ENCODE measurements at places on chromosomes 2 and 18.

- DNase-seq, result no peak
These were observed 98.7 kb upstream of the ST3GAL5 start for GRCh38 chr2:85987266-85988174.

DNA sequence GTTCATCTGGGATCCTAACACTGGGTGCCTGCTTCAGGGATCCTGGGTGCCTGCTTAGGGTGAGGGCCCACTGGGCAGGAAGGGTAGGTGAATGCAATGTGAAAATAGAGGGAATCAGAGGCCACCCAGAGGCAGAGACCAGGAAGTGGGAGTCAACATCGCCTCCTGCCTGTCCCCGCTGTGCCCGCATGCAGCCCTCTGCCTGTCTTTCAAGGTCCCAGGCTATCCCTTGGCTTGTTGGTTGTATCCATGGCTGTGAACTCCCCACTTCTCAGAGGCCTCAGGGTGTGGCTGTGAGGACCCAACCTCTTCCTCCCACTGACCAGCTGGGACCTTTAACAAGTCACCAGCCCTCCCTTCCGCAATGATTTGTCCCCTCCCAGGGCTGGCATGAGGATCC, 26.5 kb downstream of the PSD4 start:
- peak; percentile 13 for DNase-seq

- no peak for DNase-seq
These were observed at the start of gene ASAP2 for GRCh38 chr2:9205963-9206948. TSS of gene ASAP2 (plus strand) at chr2:9206812. CDS start at chr2:9207105, 293 bp downstream.

- no peak for DNase-seq
These were observed 11.3 kb downstream of the PCARE start for GRCh38 chr2:29063056-29063455.

DNA sequence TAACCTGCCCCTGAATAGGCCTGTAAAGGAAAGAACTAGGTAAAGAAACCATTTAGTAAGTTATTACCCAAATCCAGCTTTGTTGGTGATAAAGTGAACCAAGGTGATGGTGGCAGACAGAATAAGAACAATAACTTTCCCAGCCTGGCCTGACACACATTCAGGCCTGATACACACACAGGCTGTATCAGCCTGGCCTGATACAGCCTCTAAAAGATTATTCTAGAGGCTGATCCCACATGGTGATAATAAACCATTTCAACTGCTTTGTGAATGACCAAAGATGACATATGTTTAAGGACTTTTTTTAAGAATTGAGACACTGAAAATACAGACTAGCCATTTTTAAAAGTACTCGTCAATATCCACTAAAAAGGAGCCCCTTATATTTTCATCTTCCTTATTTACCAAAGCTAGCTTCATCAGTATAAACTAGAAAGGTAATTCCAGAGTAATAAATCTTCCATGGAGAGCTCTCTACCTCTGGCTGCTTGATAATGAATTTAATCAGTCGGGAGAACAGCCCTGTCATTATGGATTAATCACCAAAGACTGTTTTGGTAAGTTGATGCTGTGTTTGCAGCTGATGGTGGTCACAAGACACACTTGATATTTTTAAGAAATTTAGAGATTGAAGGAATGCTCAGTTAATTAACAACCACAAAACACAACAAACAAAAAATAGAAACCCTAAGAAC, 77.2 kb downstream of the SLC8A1 start:
- DNase-seq, result no peak

- DNase-seq, result peak; percentile 79
These were observed 97.7 kb downstream of the TWIST2 start for GRCh38 chr2:238945433-238946150.

DNA sequence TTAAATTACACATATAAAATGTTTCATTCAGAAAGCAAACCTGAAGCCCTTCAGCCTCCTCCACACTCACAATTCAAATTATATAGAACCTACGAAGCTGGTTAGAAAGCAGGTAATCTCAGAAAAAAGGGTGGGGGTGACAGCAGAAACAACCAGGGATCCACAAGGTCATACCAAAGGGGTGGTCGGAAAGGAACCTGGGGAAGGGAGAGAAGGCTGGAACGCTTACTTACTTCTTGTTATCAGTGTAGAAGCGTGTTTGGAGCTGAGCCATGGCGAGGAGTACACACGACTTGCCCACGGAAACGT, 316 bp downstream of the WDR12 start:
- no peak for DNase-seq

GRCh38 chr2:75491129-75491753, 69.5 kb downstream of the EVA1A start:
- no peak for DNase-seq

- no peak for DNase-seq
These were observed 119.3 kb downstream of the PRKCE start for GRCh38 chr2:45770811-45771210.

- no peak for DNase-seq
These were observed 34.2 kb upstream of the NT5DC4 start for GRCh38 chr2:112686348-112687217.

GRCh38 chr18:22523481-22523880, 105.8 kb upstream of the CTAGE1 start:
- DNase-seq, result no peak

DNA sequence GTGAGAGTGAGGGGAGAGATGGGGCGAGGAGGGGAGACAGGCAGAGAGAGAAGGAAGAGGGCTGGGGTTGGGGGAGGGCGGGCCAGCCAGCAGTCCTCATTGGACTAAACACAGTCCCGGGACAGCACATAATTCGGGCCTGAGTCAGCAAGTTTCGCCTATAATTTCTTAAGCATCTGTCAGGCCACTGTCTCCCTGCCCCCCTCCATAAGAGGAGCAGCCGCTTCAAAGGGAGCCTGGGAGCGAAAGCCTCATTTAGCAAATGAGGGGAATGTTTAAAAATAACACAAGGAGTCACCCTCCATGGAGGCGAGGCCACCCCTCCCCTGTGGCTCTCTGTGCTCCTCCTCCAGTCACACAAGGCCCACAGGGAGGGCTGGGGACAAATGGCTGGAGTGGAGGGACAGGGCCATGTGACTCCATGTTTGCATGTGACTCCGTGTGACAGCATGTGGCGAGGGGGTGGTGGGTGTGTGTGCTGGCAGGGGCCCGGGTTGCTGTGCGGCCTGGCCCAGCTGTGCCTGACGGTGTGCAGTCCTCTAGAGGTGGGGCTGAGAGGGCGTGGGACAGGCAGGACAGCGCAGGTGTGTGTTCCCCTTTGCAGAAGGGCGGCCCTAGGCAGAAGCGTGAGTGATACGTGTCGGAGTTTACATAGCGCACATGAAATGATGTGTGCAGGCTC, 162.4 kb downstream of the CELF4 start:
- no peak for DNase-seq

- DNase-seq, result no peak
These were observed 37.8 kb upstream of the ST8SIA5 start for GRCh38 chr18:46794607-46795006.

GRCh38 chr2:133967326-133967725, 286.5 kb upstream of the MGAT5 start:
- DNase-seq, result no peak

DNA sequence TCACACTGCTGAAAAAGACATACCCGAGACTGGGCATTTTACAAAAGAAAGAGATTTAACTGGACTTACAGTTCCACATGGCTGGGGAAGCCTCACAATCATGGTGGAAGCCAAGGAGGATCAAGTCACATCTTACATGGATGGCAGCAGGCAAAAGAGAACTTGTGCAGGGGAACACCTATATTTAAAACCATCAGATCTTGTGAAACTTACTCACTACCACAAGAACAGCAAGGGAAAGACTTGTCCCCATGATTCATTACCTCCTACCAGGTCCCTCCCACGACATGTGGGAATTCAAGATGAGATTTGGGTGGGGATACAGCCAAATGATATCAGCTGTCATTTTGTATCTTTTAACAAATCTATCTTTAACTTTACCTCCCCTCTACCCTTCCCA, 251.1 kb upstream of the RASGRP3 start:
- no peak for DNase-seq

GRCh38 chr2:207491956-207492355, 37.8 kb upstream of the CREB1 start:
- no peak for DNase-seq

DNA sequence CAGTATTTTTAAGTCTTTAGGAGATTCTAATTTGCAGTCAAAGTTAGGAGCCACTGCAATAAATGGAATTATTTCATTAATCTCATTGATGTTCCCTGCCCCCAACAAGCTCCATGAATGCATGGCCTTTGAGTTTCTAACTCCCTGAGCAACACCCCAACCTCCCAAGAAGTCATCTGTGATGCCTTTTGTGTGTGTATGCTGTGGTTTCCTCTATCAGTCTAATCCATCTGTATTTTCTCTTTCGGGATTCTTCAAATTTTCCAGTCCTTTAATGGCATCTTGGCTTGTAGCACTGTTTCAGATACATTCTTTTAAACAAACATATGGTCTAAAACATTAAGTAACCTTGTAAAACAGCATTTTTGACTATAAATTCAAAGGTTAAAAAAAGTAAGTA, 16.8 kb downstream of the SERPINB10 start:
- DNase-seq, result no peak

DNA sequence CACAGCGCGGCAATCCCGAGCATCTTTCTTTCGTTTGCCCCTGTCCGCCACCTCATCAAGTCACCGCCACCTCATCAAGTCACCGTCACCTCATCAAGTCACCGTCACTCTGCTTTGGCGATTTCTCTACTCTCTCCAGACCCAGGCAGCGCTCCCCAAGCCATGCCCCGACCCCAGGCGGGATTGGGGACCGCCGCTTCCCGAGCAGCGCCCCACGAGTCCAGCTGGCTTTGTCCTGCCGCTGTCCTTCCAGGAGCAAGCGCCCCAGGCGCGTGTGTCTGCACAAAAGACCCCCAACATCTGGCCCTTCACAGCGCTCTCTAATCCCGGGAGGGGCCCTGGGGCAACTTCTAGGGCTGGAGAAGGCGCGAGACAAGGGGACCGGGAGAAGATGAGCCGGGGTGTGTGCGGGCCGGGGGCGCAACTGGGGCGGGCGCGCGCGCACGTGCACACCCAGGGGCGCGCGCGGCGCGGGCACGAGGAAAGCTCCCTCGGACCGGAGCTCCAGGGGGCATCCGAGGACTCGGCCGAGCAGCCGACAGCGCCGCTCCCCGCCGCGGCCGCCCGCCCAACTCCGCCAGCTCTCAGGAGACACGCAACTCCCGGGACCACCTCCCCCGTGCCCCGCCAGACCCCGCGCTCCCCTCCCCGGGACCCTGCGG, 633 bp upstream of the RNF152 start:
- DNase-seq, result peak; percentile 77

DNA sequence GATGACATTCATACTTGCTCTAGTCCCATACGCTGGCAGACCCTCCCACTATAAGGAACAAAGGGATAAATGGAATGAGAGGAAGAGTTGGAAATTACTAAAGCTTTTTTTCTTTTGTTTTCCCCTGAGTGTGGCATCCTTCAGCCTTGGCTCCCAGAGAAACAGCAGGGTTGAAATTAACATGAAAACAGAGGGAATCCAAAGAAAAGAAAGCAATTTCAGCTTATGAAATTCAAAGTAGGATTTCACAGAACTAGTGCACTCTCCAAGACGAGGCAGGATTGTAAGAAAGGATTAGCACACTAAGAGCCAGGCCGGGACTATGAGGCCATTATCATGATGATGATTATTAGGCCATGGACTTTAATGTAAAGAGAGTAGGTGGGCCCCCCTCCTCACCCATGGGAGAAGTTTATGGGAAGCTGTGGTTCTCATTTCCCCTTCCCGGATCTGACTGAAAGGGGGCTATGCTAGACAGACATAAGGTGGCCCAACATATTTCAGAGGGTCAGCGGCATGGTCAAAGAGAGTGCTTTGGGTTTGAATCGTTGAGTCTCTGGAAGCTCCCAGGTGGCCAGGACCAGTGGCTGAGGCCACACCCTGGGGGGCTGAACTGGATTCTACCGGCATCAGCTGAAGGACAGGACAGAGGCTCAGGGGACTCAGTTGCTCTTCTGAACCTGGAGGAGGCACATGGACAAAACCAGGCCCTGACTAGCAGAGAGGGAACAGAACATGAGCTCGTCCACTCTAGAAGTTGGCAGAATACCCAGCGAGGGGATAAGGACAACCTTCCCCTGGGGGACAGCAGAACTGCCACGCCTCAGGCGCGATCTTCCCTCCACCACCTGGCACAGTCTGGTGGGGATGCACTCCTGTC, 100.1 kb upstream of the ARL4C start:
- no peak for DNase-seq

Data from H1 (cell line).